ENCODE measurements at places on chromosomes 13 and 19.

GRCh38 chr13:96768524-96768923 lies 225.8 kb downstream of the OXGR1 start:
- no peak overlapping the region for H3K27ac ChIP-seq
- no peak overlapping the region for H3K4me3 ChIP-seq
- no peak for DNase-seq

- no peaks in the 10 kb centered on the region for H3K4me1 ChIP-seq
- H3K36me3 ChIP-seq = no peaks in the 10 kb centered on the region
- no peak overlapping the region for H3K27ac ChIP-seq
- no peak for DNase-seq
Observed at GRCh38 chr19:30924670-30925069, 424.6 kb downstream of the TSHZ3 start.

GRCh38 chr19:46678110-46678732 lies 17.2 kb upstream of the DACT3 start:
- no peak for DNase-seq
- H3K4me3 ChIP-seq = no peak overlapping the region
- H3K27ac ChIP-seq = no peak overlapping the region
- H3K27me3 ChIP-seq = no peaks in the 10 kb centered on the region
- H3K36me3 ChIP-seq = peaks cover 100% of the 10 kb centered on the region

DNA sequence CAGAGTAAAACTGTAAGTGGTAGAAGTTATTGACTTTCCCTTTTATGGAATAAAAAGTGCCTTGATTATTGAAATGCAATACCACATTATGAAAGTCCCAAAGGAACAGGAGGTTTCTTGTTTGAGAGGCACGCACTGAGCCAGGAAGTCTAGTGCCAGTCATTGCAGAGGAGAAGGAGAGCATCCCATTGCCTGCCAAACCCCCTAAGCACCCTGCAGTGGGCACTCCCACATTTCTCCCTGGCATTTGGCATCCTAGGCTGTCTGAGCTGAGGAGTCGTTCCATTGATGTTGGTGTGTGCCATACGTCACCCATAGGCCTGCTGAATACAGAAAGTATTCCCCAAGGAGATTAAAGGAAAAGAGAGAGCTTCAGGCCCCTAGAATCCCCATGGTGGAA lies 85.7 kb upstream of the MBNL2 start:
- H3K27me3 ChIP-seq = no peaks in the 10 kb centered on the region
- H3K36me3 ChIP-seq = no peaks in the 10 kb centered on the region
- no peak overlapping the region for H3K4me3 ChIP-seq
- peaks cover 4% of the 10 kb centered on the region for H3K4me1 ChIP-seq

- H3K27me3 ChIP-seq = no peaks in the 10 kb centered on the region
- no peaks in the 10 kb centered on the region for H3K36me3 ChIP-seq
- no peak overlapping the region for H3K27ac ChIP-seq
- H3K4me1 ChIP-seq = peaks cover 100% of the 10 kb centered on the region
- no peak overlapping the region for H3K4me3 ChIP-seq
Observed at GRCh38 chr19:15300533-15301197, 31.7 kb downstream of the BRD4 start.

GRCh38 chr19:34135054-34135800 lies 37.1 kb upstream of the LSM14A start:
- no peaks in the 10 kb centered on the region for H3K27me3 ChIP-seq
- H3K4me1 ChIP-seq = peaks cover 20% of the 10 kb centered on the region
- DNase-seq = no peak
- H3K27ac ChIP-seq = peak overlapping the region; percentile 94

DNA sequence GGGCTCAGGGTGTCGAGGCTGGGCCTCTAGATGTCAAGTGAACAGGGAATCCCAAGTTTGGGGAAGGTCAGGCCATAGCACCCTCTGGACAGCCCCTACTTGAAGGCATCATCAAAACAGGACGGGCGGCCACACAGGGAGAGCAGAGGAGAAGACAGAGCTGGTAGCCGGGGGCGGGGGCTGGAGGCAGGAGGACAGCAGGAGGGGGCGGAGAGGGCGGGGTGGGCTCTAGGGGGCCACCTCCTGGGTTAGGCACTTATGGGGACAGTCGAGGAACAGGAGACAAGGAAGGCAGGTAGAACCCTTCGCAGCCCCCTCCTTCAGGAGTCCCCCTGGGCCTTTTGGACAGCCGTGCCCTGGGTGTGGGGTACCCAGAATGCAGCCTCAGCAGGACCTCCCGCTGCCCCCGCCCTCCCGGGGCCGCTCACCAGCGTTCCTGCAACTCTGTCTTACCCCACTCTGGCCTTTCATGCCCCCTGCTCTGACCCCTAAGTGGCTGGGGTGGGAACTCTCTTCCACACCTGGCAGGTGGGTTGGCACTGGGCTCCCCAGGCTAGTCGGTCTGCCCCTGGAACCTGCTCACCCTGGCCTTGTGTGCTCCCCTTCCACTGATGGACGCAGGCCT lies 5.8 kb downstream of the SSBP4 start:
- H3K27ac ChIP-seq = peak overlapping the region; percentile 52
- DNase-seq = no peak
- H3K4me1 ChIP-seq = peaks cover 35% of the 10 kb centered on the region
- no peaks in the 10 kb centered on the region for H3K27me3 ChIP-seq
- no peaks in the 10 kb centered on the region for H3K36me3 ChIP-seq

DNA sequence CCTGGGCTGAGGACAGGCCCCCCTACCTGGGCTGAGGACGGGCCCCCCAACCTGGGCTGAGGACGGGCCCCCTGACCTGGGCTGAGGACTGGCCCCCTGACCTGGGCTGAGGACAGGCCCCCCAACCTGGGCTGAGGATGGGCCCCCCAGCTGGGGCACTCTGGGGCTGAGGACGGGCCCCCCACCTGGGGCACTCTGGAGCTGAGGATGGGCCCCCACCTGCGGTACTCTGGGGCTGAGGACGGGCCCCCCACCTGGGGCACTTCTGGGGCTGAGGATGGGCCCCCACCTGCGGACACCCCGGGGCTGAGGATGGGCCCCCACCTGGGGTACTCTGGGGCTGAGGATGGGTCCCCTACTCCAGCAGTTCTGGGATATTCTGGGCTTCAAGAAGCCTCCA lies 65.5 kb downstream of the RASA3 start:
- peak overlapping the region; percentile 80 for H3K27ac ChIP-seq
- DNase-seq = no peak
- no peak overlapping the region for H3K4me3 ChIP-seq
- H3K36me3 ChIP-seq = no peaks in the 10 kb centered on the region

DNA sequence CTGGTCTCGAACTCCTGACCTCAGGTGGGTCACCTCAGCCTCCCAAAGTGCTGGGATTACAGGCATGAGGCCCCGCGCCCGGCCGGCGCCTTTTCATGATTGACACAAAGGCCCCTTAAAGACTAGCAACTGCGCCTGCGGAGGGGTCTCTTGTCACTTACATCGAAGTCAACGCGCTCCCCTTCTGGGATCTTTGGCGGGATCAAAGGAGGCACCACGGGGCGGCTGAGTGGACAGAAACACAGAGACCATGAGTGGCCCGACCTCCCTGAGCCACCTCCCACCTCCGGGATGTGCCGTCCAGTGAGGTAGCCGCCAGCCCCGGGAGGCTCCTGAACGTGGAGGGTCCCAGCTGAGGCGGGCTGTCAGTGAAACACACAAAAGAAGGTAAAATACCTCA lies 7.3 kb downstream of the TNNT1 start:
- H3K4me1 ChIP-seq = peaks cover 7% of the 10 kb centered on the region
- DNase-seq = no peak
- H3K27me3 ChIP-seq = no peaks in the 10 kb centered on the region
- H3K27ac ChIP-seq = no peak overlapping the region
- no peak overlapping the region for H3K4me3 ChIP-seq
- H3K36me3 ChIP-seq = no peaks in the 10 kb centered on the region

GRCh38 chr13:79407349-79407979 lies 1.4 kb upstream of the RBM26 start:
- H3K27me3 ChIP-seq = no peaks in the 10 kb centered on the region
- H3K4me3 ChIP-seq = peak overlapping the region; percentile 79
- no peak for DNase-seq
- no peaks in the 10 kb centered on the region for H3K36me3 ChIP-seq

DNA sequence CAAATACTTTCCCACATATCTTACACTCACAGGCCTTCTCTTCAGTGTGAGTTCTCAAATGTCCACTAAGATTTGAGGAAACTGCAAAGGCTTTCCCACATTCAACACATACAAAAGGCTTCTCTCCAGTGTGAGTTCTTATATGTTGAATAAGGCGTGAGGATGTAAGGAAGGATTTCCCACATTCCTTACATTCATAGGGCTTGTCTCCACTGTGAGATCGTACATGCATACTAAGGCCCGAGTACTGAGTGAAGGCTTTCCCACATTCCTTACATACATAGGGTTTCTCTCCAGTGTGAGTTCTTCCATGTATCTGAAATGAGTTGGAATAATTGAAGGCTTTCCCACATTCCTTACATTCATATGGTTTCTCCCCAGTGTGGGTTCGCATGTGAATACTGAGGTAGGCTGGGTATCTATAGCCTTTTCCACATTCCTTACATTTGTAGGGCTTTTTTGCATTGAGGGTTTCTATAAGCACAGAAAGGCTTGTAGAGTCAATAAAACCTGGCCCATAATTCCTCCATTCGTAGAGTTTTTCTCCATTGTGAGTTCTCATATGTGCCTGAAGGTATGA lies 9.6 kb downstream of the ZNF426 start:
- H3K36me3 ChIP-seq = peaks cover 60% of the 10 kb centered on the region
- H3K4me1 ChIP-seq = no peaks in the 10 kb centered on the region
- H3K27me3 ChIP-seq = no peaks in the 10 kb centered on the region
- H3K4me3 ChIP-seq = peak overlapping the region; percentile 36
- no peak overlapping the region for H3K27ac ChIP-seq

DNA sequence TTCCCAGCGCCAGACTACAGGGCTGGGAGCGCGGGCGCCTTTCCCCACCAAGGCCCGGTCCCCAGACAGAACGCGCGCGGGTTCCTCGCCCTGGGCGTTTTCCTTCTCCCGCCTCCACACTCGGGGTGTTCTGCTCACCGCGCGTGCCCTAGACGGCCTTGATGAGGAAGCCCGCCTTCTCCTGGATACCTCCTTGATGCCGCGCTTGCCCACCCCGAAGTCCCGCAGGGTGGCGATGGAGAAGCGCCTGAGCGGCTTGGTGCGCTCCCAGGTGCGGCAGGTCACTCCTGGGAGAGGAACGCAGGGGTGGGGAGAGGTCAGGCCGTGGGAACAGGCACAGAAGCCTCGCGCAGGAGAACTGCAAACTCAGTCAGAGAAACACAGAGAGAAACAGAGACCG lies 34.8 kb downstream of the CYP2B6 start:
- no peak for DNase-seq
- no peak overlapping the region for H3K4me3 ChIP-seq
- H3K27ac ChIP-seq = no peak overlapping the region
- H3K27me3 ChIP-seq = peaks cover 62% of the 10 kb centered on the region

DNA sequence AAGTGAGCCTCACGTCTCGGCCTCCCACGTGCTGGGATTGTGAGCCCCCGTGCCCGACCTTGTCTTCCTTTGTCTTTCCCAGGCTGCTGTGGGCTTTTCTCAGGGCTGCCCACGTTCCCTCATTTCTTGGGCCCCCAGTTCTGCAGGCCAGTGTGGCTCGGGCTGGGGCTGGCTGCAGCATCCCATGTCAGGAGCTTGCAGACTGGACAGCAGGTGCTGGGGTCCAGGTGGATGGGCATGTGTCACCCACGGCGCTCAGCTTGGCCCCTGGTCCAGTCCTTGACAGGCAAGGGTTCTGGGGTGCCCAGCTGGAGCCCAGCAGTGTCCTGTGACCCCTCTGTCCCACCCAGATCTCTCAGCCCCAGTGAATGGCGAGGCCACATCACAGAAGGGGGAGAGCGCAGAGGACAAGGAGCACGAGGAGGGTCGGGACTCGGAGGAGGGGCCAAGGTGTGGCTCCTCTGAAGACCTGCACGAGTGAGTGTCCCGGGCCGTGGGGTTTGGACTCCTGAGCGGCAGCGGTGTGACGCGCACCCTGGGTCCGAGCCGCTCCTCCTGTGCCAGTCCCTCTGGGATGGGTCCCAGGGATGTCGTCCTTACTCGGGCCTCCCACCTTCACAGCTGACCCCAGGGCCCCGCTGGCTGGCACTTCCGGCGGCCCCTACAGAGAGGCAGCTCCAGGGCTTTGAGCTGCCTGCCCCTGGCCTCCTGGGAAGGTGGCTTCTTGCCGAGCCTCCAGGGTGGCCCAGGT lies 17.3 kb downstream of the PLIN4 start:
- H3K4me3 ChIP-seq = no peak overlapping the region
- H3K36me3 ChIP-seq = peaks cover 51% of the 10 kb centered on the region
- DNase-seq = no peak
- H3K27ac ChIP-seq = no peak overlapping the region

DNA sequence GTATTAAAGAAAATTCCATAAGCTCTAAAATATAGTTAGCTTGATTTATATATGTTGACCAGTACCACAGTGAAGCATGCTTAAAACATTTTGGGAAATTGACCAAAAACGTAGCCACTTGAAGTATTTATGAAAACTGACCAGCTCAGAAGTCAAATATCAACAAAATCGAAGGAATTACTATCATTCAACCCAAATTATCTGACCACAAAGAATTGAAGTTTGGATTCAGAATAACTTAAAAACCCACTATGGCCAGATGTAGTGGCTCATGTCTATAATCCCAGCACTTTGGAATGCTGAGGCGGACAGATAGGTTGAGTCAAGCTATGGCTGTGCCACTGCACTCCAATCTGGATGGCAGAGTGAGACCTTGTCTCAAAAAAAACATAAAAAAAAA lies 31.9 kb downstream of the GPALPP1 start:
- H3K4me3 ChIP-seq = no peak overlapping the region
- no peaks in the 10 kb centered on the region for H3K4me1 ChIP-seq
- H3K27me3 ChIP-seq = no peaks in the 10 kb centered on the region
- H3K27ac ChIP-seq = no peak overlapping the region
- H3K36me3 ChIP-seq = no peaks in the 10 kb centered on the region

- H3K4me3 ChIP-seq = peak overlapping the region; percentile 63
- no peak for DNase-seq
- H3K36me3 ChIP-seq = no peaks in the 10 kb centered on the region
- H3K27ac ChIP-seq = peak overlapping the region; percentile 78
- peaks cover 25% of the 10 kb centered on the region for H3K4me1 ChIP-seq
Observed at GRCh38 chr13:52599848-52600603, 42.2 kb upstream of the HNRNPA1L2 start.

- H3K4me1 ChIP-seq = peaks cover 19% of the 10 kb centered on the region
- peak overlapping the region; percentile 30 for H3K27ac ChIP-seq
- peaks cover 11% of the 10 kb centered on the region for H3K27me3 ChIP-seq
- no peaks in the 10 kb centered on the region for H3K36me3 ChIP-seq
- DNase-seq = no peak
Observed at GRCh38 chr19:10428996-10429381, 8.7 kb downstream of the PDE4A start.

GRCh38 chr19:18221815-18222725 lies 4.2 kb downstream of the PDE4C start:
- no peak for DNase-seq
- H3K4me1 ChIP-seq = peaks cover 38% of the 10 kb centered on the region
- H3K36me3 ChIP-seq = no peaks in the 10 kb centered on the region
- H3K27me3 ChIP-seq = peaks cover 51% of the 10 kb centered on the region
- no peak overlapping the region for H3K27ac ChIP-seq

GRCh38 chr13:58729361-58729760 lies 1097.8 kb downstream of the PCDH17 start:
- no peaks in the 10 kb centered on the region for H3K4me1 ChIP-seq
- no peaks in the 10 kb centered on the region for H3K36me3 ChIP-seq
- H3K4me3 ChIP-seq = no peak overlapping the region
- H3K27ac ChIP-seq = no peak overlapping the region
